ENCODE measurements at places on chromosomes 16 and 17.

GRCh38 chr17:76268015-76268749 lies 3.0 kb downstream of the UBALD2 start:
- no peak for DNase-seq

- DNase-seq: no peak
Measured at GRCh38 chr17:21285164-21286065, 904 bp downstream of the MAP2K3 start.

GRCh38 chr16:56625140-56625942 lies at the start of gene MT1E:
Gene MT1E (plus strand): TSS chr16:56625781. CDS start chr16:56625852, 71 bp downstream.
- no peak for DNase-seq

DNA sequence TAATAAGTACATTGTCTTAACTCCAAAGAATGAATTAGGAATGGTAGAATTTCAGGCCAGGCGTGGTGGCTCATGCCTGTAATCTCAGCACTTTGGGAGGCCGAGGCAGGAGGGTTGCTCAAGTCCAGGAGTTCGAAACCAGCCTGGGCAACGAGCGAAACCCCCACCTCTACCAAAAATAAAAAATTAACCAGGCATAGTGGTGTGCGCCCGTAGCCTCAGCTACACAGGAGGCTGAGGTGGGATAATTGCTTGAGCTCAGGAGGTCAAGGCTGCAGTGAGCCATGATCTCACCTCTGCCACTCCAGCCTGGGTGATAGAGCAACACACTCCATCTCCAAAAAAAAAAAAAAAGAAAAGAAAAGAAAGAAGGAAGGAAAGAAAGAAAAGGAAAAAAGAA lies 18.5 kb upstream of the BBS2 start:
- no peak for DNase-seq

DNA sequence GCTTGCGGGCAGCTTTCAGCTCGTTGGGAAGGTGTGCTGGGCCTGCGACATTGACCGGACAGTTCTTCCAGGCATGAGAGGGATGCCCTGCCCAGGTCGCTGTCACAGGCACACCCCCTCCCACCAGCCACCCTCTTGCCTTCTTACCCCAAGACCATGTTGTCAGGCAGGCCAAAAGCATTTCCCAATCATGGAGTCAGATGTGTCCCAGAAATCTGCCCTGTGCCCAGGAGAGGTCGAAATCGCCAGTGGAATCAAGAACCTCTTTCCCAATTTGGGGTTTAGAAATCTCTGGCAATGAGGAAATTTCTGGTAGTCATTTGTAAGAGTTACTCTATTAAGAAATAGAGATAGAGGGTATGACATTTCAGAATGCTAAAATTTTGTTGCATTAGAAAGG lies 177.1 kb downstream of the RAB11FIP4 start:
- DNase-seq: no peak

GRCh38 chr17:78186692-78187595 lies at the start of the genes AFMID and TK1:
Gene AFMID (plus strand): TSS chr17:78187362. CDS start chr17:78187371, 9 bp downstream.
Gene TK1 (minus strand): TSS chr17:78187052. CDS start chr17:78186994, 58 bp downstream.
- DNase-seq: peak; percentile 93

DNA sequence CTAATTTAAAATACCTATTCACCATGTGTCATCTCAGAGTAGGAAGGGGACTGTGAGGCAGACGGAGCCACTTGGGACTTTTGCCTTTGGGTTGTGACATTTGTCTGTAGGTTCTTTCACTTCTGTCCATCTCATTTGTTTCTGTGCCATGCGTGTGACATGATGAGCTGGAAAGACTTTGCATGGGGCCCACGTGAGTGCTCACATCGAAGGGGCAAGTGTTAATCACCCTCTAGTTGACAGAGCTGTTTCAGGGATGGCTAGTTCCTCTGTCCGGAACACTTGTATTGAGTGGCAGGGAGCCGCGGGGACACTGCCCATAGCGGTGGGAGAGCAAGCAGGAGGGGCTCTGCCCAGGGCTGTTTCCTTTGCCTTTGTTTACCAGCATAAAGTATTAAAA lies 112.0 kb downstream of the RPTOR start:
- DNase-seq: no peak

GRCh38 chr17:2796164-2797125 lies at the start of gene RAP1GAP2:
Gene RAP1GAP2 (plus strand): TSS chr17:2796438. CDS start chr17:2796528, 90 bp downstream.
- no peak for DNase-seq

- DNase-seq: no peak
Measured at GRCh38 chr16:82264756-82265155, 94.7 kb upstream of the MPHOSPH6 start.

- DNase-seq: no peak
Measured at GRCh38 chr17:4365628-4366326, 698 bp downstream of the UBE2G1 start.

DNA sequence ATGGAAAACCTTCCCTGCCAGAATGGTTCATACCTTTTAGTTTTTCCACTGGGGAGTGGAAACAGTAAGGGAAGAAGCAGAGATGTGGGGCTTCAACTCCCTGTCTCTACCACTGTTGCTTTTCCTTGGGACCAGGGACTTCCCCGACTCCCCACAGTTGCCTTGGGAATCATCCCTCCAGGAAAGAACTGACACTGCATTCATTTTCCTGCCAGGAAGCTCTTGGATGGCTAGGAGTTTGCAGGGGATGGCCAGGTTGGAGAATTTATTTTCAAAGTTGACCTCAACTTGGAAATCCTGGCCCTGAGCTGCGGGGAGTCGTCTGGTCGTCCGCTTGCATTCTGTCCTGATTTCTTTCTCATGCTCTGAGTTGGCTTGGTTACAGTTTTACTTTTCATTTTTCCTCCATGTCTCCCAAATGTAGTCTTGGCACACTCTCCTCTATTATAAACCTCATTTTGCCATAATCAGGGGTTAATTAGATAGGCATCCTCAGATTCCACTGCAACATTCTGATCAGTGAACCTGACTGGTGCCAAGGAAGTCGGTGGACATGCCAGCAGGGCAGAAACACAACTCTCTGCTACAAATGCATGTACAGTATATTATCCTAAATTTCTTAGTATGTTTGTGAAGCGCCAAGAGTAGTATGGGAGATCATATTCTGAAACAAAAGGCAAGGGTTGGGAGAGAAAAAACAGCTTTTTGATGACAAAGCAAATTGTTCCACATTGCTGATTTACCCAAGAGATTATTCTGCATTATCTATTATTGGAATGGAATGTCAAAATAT lies 220.5 kb upstream of the XYLT1 start:
- DNase-seq: no peak

DNA sequence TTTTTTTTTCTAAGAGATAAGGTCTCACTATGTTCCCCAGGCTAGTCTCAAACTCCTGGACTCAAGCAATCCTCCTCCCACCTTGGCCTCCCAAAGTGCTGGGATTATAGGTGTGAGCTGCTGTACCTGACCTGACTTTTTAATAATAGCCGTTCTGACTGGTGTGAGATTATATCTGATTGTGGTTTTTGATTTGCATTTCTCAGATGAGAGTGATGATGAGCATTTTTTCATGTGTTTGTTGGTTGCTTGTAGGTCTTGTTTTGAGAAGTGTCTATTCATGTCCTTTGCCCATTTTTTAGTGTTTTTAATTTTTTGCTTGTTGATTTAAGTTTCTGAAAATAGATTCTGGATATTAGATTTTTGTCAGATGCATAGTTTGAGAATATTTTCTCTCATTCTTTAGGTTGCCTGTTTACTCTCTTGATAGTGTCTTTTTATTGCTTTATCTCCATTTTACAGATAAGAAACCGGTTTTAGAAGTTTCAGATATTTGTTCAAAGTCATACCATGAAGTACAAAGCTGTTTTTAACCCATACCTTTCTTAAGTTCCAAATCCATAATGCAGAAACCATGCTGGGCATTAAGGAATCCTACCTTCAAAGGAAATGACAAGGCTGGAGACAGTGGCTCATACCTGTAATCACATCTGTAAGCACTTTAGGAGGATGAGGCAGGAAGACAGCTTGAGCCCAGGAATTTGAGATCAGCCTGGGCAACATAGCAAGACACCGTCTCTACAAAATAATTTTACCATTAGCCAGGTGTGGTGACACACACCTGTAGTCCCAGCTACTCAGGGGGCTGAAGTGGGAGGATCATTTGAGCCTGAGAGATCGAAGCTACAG lies 168.4 kb upstream of the TBX2 start:
- DNase-seq: no peak

DNA sequence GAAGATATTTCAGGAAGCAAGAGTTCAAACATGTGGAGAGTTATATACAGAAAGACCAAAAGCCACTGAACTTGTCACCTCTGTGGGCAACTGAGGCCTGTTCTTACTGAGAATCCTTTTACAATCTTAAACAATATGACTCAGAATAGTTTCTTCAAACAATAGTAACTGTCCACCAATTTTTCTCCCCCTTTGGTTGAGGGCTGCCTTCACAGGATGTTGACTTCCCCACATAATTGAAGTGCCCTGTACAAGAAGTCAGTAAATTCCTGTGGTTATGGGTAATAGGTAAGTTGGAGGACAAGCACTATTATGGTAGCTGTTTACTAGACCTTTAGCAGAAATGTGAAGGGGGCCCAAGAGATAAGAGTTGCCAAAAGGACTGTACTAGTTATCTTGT lies 215.8 kb downstream of the CDH8 start:
- DNase-seq: no peak

GRCh38 chr16:553601-554296 lies 6.4 kb upstream of the PRR35 start:
- no peak for DNase-seq

- DNase-seq: no peak
Measured at GRCh38 chr17:48441862-48442261, 11.8 kb upstream of the SKAP1 start.

GRCh38 chr16:85422196-85422631 lies 190.9 kb upstream of the GSE1 start:
- no peak for DNase-seq

DNA sequence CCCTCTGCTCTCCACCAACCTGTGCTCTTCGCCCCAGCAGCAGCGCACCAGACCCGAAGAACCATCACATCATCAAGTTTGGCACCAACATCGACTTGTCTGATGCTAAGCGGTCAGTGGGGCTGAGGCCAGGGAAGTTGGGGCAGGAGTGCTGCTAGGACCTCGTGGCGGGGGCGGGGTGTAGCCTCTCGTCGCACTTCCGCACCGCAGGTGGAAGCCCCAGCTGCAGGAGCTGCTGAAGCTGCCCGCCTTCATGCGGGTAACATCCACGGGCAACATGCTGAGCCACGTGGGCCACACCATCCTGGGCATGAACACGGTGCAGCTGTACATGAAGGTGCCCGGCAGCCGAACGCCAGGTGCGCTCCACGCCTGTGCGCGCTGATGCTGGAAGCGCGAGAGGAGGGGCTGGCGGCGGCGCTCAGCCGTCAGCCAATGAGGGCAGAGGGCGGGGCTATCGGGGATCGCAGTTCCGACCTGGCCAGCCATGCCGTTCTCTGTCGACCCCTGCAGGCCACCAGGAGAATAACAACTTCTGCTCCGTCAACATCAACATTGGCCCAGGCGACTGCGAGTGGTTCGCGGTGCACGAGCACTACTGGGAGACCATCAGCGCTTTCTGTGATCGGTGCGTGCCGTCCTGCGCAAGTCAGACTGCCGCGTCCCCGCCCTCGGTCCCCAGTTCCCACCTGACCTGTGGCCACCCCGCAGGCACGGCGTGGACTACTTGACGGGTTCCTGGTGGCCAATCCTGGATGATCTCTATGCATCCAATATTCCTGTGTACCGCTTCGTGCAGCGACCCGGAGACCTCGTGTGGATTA lies 3.2 kb upstream of the TMEM88 start:
- peak; percentile 85 for DNase-seq

DNA sequence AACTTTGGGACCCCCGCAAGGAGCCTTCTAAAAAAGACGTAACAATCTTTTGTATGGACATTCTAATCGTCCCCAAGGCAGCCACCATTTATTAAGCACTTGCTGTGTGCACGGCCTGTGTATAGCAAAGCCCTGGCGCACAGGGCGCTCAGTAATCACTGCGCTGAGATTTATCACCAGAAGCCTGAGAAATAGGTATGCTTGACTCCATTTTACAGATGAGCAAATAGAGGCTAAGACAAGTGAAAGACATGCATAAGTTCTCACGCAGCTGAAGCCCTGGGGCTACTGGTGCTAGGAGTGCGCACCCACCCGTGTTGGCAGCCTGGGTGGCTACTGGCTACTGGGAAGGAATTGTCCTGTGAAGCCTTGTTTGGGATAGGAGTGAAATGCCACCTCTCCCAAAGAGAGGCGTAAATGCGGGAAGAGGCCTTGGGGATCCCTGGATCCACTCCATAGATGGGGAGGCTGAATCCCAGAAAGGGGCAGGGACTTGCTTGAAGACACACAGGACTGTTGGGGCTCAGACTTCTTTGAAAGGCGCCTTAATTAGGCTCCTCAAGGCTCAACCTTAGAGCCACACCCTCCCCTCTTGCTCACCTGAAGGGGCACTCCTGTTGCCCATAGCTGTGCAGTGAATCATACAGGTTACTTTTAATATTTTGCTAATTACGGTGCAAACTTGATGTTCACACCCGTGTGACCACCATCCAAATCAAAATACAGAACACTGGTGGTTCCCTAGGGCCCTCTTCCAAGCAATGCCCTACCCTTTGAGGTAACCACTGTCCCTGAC lies 634 bp upstream of the NATD1 start:
- no peak for DNase-seq

- DNase-seq: no peak
Measured at GRCh38 chr16:56262148-56262547, 70.9 kb downstream of the GNAO1 start.

DNA sequence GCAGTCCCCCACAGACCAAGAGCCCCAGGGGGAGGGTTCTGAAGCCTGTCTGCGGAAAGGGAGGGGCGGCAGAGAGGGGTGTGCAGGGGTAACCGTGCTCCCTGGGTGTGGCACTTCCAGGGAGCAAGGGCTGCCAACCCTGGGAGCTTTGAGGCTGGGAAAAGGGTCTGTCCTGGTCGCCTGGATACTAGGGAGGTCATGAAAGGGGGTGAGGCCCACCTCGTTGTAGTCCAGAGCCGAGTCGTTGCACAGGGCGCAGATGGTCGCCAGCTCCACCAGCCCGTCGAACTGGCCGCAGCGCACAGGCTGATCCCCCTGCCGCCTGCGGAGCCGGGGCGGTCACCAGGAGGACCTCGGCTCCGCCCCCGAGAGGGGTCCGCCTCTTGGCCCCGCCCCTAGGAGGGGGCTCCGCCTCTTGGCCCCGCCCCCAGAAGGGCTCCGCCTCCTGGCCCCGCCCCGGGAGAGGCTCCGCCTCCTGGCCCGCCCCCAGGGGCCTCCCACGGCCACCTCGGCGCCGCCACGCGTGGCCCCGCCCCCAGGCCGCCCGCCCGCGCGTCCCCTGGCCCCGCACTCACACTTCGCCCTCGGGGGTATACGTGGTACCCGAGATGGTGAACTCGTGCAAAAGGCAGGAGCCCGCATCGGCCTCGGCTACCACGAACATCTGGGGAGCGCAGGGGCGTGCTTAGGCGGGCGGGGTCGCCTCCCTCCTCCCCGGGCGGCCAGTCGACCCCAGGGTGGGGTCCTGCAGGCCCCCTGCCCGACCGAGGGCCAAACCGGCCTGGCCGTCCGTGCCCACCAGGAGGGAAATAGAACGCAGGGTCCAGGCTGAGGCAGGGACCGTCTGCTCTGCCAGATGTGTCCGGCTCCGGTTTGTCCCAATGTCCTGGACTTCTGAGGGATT lies 19.5 kb downstream of the ATP2A3 start:
- no peak for DNase-seq

- DNase-seq: no peak
Measured at GRCh38 chr17:73240561-73240960, 21.1 kb downstream of the CPSF4L start.

DNA sequence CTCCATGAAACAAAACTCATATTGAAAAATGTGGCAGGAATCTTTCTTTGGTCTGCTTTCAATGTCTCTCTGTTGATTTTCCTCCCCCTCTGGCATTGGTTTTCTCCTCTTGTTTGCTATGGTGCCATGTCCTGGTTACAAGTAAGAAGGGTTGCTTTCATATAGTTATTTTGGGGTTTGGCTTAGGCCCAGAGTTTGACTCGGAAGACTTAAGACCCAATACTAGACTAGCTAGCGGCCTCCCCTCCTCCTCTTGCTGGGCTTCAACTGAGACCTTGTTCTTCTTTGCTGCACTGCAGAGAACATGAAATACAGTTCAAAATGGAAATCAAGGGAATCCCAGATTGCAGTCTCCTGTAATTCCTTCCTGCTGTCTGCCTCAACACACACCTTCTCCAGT lies 30.0 kb upstream of the CLEC18A start:
- no peak for DNase-seq

Data from SHP77 treated with DMSO at 0.1 percent for 48 hours (cell line).